Frontal cortex (tissue), 4 donors: ENCODE measurements at places on chromosomes 1 and 21.

DNA sequence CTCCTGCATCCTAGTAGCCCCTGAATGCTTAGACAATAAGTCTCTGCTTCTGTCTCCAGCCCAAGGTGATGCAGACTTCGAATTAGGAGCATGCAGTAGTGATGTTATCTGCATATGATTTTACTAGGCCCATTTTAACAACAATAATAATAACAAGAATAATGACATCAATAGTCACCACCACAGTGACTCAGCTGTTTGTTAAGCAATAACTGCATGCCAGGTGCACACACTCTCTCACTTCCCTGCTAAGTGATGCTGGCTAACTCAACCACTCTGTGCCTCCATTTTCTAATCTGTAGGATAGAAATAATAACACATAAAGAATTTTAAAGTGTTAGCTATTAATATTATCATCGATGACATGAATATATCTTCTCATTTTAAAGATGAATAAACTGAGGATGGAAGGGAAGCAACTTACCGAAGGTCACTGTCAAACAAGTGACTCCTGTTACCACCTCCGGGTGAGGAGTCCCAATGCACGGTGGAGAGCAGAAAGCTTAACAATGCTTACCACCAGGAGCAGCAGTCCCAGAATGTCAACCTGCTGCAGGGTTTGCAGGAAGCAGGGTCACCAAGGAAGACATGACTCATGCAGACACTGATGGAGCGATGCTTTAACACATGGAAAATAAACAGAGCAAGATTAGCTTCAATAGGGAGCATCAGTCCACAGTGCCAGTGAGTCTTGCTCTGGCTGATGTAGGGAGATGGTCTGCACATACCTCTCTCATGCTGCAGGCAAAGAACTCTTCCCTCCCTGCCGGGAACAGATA lies 290.2 kb downstream of the SPATA17 start:
- no peak for DNase-seq

DNA sequence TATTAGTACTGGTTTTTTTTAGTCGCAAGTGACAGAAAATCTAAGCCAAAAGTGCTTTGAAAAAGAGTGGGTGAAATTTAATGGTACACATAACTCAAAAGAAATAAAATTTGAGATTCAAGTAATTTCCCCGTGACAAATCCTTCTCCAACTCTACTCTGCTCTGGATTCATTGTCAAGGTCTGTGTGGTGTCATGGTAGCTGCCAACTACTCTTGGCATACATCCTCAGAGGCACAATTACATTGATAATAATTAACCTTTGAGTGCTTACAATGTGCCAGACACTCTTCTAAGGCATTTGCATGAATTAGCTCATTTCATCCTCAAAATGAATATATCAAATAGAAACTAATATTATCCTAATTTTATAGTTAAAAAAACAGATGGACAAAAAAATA lies 1153.9 kb upstream of the NCAM2 start:
- DNase-seq = no peak

DNA sequence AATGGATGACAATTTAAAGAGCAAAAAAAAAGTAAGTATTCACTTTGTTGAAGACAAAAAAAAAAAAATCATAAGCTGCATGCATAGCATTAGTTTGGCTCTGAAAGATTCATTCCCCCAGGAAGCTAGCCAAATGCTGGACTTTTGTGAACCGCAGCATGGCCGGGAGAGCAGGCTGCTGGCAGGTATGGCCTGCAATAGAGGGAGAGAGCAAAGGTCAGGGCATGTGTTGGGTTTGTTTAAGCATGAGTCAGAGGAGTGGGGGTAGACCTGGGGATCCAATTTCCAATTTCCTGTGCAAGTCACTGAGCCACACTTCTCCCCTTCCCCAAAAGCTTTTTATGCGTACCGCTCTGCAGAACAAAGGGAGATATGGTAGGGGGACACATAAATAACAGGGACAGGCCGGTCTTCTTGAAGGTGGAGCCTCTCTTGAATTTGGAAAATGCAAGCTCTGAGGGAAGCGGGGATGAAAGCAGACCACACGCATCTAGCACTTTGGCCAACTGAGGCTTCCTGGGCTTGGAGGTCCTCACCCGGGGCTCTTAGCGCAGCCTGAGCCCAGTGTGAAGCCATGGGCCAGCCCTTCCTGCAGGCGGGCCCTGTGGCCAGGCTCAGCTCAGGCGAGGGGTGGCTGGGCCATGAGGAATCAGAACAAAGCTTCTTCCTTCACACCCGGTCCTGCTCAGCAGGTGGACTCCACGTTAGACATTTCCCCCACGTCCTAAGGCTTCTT lies 171.1 kb downstream of the TOMM20 start:
- no peak for DNase-seq

DNA sequence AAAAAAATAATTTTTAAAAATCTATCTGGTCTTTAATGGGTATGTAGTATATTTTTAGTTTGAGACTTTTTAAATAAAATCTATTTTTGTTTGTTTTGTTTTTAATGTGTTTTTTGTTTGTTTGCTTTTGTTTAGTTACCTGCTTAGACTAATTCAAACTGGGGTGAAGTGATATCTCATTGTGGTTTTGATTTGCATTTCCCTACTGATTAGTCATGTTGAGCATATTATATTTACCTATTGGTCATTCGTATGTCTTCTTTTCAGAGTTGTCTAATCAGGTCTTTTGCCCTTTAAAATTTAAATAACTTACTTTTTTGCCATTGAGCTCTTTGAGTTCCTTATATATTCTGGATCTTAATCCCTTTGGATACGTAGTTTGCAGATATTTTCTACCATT lies 20.3 kb downstream of the CD1B start:
- no peak for DNase-seq

- DNase-seq = peak; percentile 81
Observed at GRCh38 chr1:23567996-23568607, 8.8 kb upstream of the ID3 start.

- DNase-seq = no peak
Observed at GRCh38 chr1:221217029-221217428, 337.8 kb downstream of the HLX start.

DNA sequence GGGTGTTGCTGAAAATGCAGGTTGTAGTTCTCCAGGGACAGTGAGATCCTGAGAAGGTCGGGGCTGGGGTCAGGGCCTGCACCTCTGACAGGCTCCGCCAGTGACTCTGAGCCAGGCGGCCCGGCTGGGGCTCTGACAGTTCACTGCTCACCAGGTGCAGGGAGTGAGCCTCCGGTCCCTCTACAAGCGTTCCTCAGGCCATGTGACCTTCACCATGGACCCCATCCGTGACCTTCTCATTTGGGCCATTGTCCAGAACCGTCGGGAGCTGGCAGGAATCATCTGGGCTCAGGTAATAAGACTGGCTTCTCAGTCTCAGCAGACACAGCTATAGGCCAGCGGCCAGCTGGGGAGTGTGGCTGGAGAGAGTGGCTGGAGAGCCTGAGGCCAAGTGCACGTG lies 41.8 kb downstream of the TRPM2 start:
- no peak for DNase-seq

GRCh38 chr1:110150330-110151174 lies at the start of gene SLC6A17:
Gene SLC6A17, plus strand, starts transcription at chr1:110150494. Its CDS starts 16,436 bp downstream, at chr1:110166930.
- DNase-seq = peak; percentile 66

DNA sequence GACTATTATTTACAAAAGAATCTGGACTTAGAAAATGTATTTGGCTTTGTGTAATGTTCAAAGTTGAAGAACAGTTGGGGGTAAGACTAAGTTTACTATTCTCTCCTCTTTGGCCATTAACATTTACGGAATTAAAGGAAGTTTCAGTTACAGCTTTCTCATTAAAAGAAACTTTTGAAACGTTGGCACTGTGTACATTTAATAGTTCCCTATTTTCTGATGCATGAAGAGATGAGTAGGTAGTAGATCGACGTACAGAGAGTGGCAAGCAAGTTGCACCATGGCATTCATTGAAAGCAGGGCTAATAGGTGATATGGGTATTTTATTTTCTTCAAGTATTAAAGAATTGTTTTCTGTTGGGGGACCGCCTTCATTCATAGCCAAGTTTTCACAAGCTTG lies 3.2 kb downstream of the ASPM start:
- no peak for DNase-seq

GRCh38 chr1:46798810-46799209 lies at the start of gene CYP4B1:
Gene CYP4B1, plus strand, starts transcription at chr1:46799046. Its CDS starts 36 bp downstream, at chr1:46799082.
- DNase-seq = no peak

DNA sequence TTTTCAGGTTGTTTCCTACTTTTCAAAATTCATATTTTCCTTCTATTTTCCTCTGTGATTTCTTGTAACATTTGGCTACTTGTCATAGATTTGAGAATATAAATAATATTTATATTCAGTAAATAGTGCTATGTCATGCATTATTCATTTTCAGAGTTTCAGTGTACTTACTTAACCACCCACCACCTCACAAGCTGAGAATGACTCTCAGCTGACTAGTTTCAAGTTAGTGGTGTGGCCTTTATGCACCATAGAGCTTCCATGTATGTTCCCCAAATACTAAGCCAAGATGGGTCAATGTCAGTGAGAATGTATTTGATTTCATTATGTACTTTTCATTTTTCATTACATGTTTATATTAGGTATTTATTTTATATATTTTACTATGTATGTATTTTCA lies 56.9 kb upstream of the RGS1 start:
- DNase-seq = no peak

DNA sequence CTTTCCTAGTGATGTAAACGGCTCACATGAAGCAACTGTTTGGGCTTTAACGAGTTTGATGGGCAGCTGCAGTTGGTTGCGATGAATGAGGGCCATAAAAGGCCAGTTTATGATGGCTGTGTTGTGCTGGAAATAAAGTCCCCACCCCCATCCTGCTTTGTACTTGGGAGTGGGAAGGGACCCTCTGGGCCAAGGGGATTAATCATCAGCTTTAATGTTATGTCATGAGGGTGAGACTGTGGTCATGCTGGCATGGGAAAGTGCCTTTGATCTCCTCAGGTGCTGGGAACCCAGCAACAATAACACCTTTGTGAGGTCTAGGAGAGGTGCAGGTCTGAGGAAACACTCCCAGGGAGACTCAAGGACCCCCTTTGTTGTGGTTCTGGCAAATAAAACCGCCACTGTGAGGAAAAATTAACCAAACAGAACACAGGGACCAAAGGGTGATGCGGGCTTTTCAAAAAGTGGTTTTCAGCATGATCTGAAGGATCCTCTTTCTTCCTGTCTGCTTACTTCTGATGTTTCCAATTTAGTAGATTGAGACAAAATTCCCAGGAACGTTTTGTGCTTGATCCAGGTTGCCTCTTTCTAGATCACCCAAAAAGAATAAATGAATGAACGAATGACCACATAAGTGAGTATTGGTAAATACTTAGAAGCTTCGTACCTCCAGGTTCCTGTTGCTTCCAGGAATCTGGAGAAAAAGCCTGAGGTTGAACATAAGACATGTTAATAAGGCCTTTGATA lies 257.8 kb upstream of the HOOK1 start:
- no peak for DNase-seq

GRCh38 chr1:195173753-195174152 lies 1434.5 kb downstream of the KCNT2 start:
- no peak for DNase-seq

- DNase-seq = no peak
Observed at GRCh38 chr1:16402742-16403141, 34.5 kb downstream of the SPATA21 start.

DNA sequence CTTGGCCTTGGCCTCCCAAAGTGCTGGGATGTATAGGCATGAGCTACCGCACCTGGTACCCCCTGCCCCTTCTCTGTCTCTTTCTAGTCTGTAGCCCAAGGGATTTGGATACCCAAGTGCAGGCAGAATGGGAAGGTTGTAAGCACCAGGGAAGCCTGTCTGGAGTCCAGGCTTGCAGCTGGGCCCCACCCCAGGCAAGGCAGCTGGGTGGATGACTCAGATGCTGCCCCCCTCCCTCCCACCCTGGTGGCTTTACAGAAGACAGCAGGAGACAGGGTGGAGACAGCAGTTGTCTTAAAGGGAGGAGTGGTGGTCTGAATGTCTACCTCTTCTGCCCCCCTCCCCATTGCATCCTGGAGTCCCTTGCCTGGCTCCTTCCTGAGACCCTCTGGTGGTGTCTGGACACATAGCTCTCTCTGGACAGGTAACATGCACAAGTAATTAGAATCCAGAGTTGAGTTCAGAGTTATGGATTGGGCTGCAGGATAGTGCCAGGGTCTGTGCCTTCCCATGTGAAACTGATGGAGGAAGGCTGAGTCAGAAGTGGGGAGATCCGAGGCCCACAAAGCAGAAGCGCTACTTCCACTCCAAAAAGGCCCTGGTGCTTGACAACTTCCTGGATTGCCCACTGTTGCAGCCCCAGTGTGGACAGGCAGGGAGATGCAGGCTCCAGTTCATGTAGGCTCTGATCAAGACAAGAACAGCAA lies 5.1 kb downstream of the LMNA start:
- DNase-seq = no peak

DNA sequence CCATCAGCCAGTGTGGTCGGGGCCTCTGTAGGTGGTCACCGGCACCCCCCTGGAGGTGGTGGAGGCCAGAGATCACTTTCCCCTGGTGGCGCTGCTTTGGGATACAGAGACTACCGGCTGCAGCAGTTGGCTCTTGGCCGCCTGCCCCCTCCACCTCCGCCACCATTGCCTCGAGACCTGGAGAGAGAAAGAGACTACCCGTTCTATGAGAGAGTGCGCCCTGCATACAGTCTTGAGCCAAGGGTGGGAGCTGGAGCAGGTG lies 961 bp downstream of the RBM15 start:
- no peak for DNase-seq

GRCh38 chr1:172616636-172617035 lies 42.3 kb upstream of the FASLG start:
- no peak for DNase-seq

- no peak for DNase-seq
Observed at GRCh38 chr1:20172033-20172590, 13.8 kb upstream of the UBXN10 start.
